Panc1 (cell line): ENCODE measurements at places on chromosomes 11 and 22. TPM values are rescaled to one million over a fixed set of nuclear protein-coding genes. Genes with fewer than 3 reads are reported as not detected.

The TTC36 gene
- 1.2 TPM for total RNA-seq

The ARHGAP20 gene
- total RNA-seq = 0.05 TPM

DNA sequence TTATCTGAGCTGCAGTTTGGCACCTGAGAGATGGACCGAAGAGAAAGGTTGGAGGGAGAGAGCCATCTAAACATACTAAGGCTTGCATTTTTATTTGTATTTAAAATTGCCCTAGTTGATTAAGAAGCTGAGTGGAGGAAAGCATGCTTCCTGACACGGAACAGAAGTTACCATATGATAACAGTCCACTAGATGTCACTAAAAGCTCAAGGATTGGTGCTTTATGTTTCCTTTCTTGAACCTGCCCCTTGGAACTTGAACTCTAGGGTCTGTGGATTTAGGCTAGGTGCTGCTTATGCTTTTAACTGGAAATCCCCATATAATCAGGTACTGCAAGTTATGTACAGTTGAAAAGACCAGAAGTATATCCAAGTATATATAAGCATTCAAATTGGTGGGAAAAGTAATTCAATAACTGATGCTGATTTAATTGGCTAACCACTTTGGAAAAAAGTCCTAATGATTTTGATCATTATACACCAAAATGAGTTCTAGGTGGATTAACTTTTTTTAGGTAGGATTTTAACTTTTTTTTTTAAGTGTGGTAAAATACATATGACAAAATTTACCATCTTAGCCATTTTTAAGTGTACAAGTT lies 9.5 kb downstream of the RBMXL2 start:
- H3K4me3 ChIP-seq = no peak overlapping the region
- H3K4me1 ChIP-seq = no peaks in the 10 kb centered on the region; the same call in 1 of the 2 replicates
- H3K27me3 ChIP-seq = peaks cover 24% of the 10 kb centered on the region
- no peak overlapping the region for H3K27ac ChIP-seq
- DNase-seq = peak; percentile 78

DNA sequence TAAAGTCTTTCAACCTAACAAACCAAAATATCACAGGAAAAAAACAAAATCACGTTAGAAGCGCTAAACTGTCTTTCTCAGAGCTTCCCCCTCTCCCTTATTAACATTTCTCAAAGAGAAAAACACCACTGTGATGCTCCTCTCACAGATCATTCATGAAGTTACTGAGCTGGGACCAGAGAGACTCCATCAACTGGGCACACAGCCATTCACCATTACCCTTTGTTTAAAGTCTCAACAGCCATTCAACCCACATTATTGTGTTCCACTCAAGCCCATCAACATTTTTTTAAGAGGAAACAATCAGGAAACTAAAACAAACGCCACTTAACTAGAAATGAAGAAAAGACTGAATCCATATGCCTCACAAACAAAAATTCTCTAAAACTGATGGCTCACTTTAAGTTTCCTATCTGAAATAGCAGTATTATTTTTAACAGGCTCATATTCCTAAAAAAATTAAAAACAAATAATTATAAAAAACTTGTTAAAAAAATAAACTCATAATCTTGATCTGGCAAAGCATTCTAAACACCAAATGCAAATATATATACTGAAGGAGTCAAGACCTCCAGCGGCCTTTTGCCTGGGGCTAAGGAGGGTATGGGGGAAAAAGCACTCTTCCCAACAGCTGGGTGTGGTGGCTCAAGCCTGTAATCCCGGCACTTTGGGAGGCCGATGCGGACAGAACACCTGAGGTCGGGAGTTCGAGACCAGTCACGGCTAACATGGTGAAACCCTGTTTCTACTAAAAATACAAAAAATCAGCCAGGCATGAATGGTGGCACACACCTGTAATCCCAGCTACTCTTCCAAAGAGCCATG lies 14.0 kb downstream of the CELF1 start:
- H3K4me3 ChIP-seq = no peak overlapping the region
- H3K27me3 ChIP-seq = no peaks in the 10 kb centered on the region
- DNase-seq = no peak
- H3K27ac ChIP-seq = no peak overlapping the region

DNA sequence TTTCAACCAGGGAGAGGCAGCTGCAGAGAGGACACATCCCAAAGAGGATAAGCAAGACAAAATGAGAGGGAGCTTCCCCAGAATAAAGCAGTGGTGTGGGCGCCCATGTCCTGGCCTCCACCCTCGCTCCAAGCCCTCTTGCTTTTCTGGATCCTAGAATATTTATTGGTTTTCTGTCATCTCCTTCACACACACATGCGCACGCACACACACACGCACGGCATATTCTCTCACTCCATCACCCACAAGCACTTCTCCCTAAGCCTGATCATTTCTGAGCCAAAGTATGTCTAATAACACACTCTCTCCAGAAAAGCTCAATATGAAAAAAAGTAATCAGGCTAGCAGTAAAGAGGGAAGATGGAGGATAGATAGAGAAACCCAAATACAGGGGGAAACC lies 7.6 kb downstream of the IGSF9B start:
- H3K36me3 ChIP-seq = no peaks in the 10 kb centered on the region
- no peak overlapping the region for H3K27ac ChIP-seq
- H3K4me1 ChIP-seq = peaks cover 12% of the 10 kb centered on the region
- no peak overlapping the region for H3K4me3 ChIP-seq

DNA sequence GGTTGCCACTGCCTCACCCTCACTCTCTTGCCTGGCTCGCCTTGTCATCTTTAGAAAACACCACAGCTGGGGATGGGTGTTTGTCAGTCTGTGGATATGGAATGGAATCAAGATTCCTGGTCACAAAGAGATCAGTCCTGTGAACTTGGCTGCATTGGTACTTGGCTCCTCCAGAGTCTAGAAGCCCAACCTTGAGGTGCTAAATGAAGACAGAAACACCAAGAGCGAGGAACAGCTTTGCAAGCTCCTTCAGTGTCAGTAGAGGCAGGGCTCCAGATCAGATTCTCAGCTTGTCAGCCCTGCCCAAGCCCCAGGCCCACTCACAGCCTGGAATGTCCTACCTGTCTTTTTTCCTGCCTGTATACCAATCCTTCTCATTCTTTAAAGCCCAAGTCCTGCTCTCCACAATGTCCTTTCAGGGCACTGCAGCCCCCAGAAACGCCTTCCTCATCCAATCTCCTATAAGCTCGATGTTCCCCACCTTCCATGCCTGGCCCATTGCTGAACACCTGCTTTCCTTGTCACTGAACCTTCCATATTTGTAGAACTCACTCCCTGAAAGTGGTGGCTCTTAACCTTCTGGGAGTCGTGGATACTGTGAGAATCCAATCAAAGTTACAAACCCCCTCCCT lies 188.9 kb downstream of the BCR start:
- no peak for DNase-seq
- H3K27me3 ChIP-seq = 0 out of 2 replicates have a peak, but pooled peaks cover 2% of the 10 kb centered on the region
- no peak overlapping the region for H3K27ac ChIP-seq

- peaks cover under 1% of the 10 kb centered on the region; the same call in 1 of the 2 replicates for H3K4me1 ChIP-seq
- no peak for DNase-seq
- H3K4me3 ChIP-seq = no peak overlapping the region
Observed at GRCh38 chr11:34627197-34627596, 6.3 kb downstream of the EHF start.

- peaks cover 6% of the 10 kb centered on the region for H3K4me1 ChIP-seq
- H3K27me3 ChIP-seq = no peaks in the 10 kb centered on the region
Observed at GRCh38 chr11:12058425-12059115, 50.1 kb upstream of the DKK3 start.

DNA sequence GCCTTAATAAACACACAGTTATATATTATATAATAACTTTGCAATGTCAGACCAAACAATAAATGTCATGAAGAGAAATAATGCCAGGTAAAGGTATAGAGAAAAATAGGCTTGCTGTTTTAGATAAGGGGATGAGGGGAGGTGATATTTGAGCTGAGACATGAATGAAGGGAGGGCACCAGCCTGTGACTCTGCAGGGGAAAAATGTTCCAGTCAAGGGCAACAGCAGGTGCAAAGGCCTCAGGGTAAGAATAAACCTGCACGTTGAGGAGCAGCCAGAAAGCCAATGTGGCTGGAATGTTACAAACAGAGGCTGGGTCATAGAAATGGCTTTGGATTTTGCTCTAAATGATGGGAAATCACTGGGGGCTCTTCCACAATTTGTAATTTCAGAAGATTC lies 519.6 kb downstream of the SOX6 start:
- H3K27ac ChIP-seq = no peak overlapping the region
- H3K27me3 ChIP-seq = no peaks in the 10 kb centered on the region
- no peak for DNase-seq
- no peaks in the 10 kb centered on the region for H3K36me3 ChIP-seq

DNA sequence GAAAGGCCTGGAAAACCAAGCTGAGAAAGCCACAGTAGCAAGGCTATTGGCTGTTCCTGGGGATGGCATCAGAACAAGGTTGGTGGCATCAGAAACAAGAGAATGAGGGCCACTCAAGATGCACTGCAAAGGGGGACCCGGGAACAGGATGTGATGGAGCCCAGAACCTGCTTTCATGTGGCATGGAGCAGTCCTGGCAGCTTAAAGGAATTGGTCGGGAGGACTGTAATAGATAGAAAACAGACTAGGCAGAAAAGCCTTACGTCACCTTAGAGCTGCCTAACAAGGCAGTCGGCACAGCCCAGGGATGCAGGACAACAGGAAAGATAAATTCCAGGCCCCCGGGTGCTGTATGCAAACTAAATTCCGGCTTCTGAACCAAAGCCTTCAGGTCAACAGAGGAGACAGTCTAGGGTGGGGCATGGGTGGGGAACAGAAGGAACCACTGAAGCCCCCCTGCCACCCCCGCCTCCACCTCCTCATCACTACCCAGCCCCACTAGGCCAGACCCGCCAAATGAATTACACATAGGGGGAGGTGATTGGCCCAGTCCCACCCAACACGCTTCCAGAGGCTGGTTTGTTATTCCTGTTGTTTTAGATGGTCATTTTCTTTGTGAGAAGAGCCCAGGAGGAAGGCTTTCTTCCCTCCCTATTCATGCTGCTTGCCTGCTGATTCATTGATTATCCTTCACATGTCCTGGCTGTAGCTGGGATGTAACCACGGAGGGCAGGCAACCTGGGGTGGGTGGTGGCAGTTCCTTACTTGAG lies 25.7 kb upstream of the LRRC55 start:
- H3K27me3 ChIP-seq = peaks cover 6% of the 10 kb centered on the region; the same call in 1 of the 2 replicates
- H3K27ac ChIP-seq = no peak overlapping the region
- no peak for DNase-seq
- no peak overlapping the region for H3K4me3 ChIP-seq

DNA sequence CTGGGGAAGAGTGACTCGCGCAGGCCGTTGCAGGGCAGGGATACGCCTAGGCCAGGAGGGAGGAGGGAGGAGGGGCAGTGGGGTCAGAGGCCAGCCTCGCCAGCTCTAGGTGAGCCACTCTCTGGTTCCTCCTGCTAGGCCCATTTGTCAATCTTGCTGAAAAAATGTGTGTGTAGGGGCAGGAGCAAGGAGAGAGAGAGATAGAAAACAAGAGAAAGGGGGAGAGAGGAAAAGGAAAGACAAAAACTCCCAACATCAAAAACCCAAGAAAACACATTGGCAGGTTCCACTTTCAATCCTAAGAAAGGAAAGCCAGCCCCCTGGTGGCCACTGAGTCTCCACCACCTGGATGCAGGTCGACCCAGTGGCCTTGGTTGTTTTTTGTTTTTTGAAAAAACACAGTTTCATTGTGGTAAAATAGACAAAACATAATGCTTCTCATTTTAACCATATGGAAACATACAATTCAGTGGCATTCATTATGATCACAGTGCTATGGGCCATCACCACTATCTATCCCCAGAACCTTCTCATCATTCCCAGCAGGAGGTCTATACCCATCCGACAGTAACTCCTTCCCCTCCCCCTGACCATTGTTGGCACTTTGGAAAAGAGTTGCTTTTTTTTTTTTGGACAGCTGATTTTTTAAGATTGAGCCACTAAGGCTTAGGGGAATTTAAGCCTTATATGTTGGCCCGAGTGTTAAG lies 10.9 kb downstream of the OMP start:
- H3K27ac ChIP-seq = no peak overlapping the region
- peaks cover 8% of the 10 kb centered on the region for H3K4me1 ChIP-seq
- no peak for DNase-seq
- H3K27me3 ChIP-seq = no peaks in the 10 kb centered on the region

- H3K4me1 ChIP-seq = no peaks in the 10 kb centered on the region
- H3K4me3 ChIP-seq = no peak overlapping the region
- H3K36me3 ChIP-seq = no peaks in the 10 kb centered on the region
Observed at GRCh38 chr22:39647836-39648629, 77.5 kb downstream of the CACNA1I start.

DNA sequence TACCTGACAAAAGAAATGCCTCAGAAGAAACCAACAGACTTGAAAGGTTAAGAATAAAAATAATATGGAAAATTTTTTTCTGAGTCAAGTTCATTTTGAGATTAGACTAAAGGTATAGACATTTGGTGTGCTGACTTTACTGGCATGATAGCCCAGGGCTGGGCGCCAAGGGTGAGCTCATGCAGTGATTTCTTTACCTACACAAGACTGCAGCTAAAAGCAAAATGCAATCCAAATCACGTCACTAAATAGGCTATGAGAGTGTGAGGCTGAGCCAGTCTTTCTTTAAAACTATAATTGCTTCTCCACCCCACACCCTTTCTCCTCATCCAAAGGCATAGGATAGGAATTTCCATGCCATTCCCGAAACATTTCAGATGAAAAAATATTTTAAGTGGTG lies 196.5 kb downstream of the FAM76B start:
- no peaks in the 10 kb centered on the region for H3K36me3 ChIP-seq
- H3K27me3 ChIP-seq = no peaks in the 10 kb centered on the region; the same call in 1 of the 2 replicates
- no peak overlapping the region for H3K4me3 ChIP-seq

DNA sequence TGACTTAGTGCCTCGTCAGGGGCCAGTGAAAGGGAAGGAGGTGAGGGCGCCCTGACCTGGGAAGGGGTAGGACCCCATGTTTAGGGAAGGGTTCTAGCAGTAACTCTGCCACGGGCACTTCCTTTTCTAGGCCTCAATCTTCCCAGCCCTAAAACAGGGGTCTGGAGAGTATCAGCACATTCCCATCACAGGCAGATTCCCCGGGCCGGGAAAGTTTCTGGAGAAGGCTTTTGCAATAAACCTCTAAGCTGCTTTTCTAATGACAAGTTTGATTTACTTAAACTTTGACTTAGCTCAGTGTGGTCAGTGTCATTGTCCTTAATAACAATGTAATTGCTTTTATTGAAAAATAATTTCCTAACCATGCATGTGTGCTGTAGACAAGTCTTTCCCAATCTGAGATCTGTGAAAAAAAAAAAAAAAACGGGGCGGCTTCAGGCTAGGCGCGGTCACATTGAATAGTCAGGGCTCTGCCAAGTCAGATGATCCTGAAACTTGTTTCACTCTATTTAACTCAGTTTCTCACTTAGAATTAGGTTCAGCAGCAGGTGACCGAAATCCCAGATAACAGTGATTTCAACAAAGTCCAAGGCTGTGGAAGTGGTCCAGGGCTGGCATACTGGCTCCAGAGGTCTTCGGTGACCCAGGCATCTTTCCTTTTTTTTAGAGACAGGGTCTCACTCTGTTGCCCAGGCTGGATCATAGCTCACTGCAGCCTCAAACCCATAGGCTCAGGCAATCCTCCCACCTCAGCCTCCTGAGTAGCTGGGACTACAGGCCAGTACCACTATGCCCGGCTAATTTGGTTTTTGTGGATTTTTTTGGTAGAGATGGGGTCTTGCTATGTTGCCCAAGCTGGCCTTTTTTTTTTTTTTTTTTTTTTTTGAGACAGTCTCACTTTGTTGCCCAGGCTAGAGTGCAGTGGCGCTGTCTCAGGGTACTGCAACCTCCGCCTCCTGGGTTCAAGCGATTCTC lies 19.5 kb upstream of the TAB1 start:
- no peaks in the 10 kb centered on the region for H3K36me3 ChIP-seq
- H3K4me3 ChIP-seq = no peak overlapping the region
- H3K4me1 ChIP-seq = no peaks in the 10 kb centered on the region
- no peak for DNase-seq
- H3K27ac ChIP-seq = no peak overlapping the region
- no peaks in the 10 kb centered on the region for H3K27me3 ChIP-seq

GRCh38 chr11:44671234-44671633 lies 55.5 kb upstream of the TSPAN18 start:
- no peak overlapping the region for H3K27ac ChIP-seq
- H3K36me3 ChIP-seq = no peaks in the 10 kb centered on the region
- no peak for DNase-seq
- no peaks in the 10 kb centered on the region for H3K4me1 ChIP-seq
